Right cardiac atrium (tissue), 5 donors: ENCODE measurements at places on chromosomes 2 and 18. TPM values are rescaled to one million over a fixed set of nuclear protein-coding genes. Genes with fewer than 3 reads are reported as not detected.
A peak's percentile ranks its signal among the peaks of the same experiment; 100 is the strongest.

DNA sequence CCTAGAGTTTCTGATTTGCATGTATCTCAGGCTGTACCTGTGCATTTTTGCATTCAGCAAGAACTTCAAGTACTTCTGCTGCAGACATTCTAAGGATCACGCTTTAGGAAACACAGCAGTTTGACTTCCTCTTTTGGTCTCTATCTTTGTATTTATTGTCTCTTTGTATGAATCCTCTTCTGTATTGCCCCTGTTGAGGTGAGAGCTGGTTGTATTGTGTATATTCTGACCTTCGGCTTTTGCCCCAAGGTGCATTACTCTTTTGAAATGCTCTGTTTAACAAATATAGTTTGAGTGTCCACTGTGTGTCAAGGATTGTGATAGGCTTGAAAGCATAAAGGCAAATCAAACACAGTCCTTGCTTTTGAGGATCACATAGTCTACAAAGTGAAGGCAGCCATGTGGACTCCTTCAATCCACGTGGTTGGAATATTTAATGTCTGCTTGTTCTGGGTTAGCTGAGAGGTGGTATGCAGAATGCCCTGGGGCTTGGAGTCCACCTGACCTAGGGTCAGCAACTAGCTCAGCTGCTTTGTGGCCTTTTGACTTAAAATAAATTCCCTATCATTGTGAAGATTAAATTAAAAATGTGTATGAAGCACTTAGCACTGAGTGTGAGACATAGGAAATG, 108.1 kb downstream of the LYPD6 start:
- DNase-seq: no peak

DNA sequence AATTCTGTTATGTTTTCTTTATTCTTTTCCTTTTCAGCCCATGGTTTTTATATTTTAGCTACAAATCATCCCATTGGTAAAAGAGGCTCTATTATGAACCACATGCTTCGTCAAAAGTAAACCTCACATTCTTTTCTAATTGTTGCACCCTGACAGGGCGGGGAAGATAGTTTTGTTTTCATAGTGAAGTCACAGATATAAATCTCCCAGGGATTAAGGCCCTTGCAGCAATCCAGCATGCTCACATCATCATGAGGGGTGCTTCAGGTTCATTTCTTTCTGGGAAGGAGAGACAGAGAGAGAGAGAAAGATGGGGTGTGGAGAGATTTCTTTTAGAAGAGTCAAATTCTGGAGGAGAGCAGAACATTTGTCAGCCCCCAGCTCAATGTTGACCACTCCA, 124.5 kb upstream of the CDC42EP3 start:
- DNase-seq: no peak

- DNase-seq: no peak
Measured at GRCh38 chr2:79219383-79219988, 59.9 kb upstream of the REG3A start.

DNA sequence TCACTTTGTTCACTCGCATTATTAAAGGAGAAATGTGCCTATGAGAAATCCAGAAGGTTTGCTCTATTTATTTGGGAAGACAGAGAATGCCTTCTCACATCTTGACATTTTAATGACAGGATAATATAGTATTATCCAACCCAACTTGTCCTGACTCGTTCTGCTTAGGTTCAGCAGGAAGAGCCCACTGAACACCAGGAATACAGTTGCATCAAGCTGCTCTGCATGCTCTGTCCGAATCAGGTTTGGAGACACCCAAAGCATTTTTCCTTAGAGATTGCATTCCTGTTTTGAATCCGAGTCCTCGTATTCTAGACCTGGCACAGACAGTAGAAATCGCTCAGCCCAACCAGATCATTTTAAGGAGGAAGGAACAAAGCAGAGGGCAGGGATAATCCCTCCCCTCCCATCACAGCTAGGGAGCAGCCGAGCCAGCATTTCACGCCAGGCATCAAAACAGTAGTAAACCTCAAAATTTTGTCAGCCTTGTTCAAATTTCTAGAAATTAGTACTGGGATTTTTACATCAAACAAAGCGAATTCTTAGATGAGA, 837.4 kb upstream of the ID2 start:
- no peak for DNase-seq

GRCh38 chr2:187338679-187339121, 109.4 kb downstream of the CALCRL start:
- DNase-seq: peak; percentile 48

- no peak for DNase-seq
Measured at GRCh38 chr2:140580532-140581151, 1550.2 kb downstream of the LRP1B start.

DNA sequence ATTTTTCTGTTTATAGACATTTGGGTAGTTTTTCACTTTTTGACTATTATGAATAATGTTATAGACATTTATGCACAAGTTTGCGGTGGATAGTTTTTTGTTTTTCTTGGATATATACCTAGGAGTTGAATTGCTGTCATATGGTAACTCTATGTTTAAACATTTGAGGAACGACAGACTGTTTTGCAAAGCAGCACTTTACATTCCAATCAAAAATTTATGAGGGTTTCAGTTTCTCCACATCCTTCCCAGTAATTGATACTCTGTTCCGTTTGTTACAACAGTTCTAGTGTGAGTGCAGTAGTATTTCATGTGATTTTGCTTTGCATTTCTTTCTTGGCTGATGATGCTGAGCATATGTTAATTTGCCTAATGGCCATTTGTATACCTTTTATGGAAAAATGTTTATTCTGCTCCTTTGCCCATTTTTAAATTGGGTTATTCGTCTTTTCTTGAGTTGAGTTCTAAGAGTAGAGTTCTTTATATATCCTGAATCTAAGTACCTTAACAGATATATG, 617.3 kb upstream of the LRATD1 start:
- DNase-seq: no peak

Gene VSNL1
- total RNA-seq: 33.2 TPM

Gene CYS1
- total RNA-seq: 4.9 TPM
